ENCODE measurements at places on chromosomes 4 and X.

DNA sequence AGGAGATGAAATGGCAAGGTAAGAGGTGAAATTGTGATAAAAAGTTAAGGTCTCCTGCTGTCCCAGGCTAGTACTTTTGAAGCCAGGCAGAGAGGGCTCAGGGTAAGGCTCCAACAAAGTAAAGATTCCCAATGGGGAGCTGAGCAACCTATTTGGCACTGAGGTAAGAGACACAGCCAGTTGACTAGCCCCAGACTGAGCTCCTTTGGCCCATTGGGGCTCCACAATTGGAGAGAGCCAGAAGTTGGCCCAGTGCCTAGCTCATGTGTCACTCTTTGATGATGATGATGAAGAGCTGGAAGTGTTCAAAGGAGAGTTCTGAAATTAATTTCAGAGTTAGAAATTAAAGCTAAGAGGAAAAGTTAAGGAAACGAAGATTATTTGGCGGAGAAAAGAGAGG is 94.6 kb downstream of the RLIM start:
- no peak for DNase-seq

DNA sequence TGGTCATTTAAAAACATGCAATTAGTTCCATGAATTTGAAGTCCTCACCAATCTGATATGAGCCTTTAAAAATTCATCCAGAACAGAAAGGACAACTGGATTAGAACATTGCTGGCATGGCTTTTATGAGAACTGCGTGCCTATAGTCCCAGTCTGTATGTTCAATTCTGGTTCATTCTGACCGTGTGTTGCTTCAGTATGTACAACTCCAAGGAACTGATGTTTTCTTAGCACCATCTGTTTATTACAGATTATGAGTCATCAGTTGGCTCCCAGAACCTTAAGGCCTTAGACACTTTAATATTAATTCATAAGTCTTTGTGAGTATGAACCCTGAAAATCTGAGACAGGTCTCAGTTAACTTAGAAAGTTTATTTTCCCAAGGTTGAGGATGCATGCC is 115.0 kb downstream of the CEP44 start:
- DNase-seq, result no peak

DNA sequence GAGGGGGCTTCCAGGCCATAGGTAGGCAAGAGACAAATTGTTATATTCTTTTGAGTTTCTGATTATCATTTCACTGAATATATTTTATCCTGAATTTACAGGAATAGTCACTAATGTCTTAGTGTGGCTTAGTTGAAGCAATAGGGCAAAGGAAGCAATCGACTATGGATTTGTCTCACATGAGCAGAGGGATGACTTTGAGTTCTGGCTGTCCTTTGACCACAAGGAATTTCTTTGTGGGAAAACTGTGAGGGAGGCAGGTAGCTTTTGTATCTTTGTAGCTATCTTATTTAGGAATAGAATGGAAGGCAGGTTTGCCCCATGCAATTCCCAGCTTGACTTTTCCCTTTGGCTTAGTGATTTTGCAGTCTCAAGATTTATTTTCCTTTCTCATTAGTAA is 207.3 kb upstream of the ANXA10 start:
- no peak for DNase-seq

DNA sequence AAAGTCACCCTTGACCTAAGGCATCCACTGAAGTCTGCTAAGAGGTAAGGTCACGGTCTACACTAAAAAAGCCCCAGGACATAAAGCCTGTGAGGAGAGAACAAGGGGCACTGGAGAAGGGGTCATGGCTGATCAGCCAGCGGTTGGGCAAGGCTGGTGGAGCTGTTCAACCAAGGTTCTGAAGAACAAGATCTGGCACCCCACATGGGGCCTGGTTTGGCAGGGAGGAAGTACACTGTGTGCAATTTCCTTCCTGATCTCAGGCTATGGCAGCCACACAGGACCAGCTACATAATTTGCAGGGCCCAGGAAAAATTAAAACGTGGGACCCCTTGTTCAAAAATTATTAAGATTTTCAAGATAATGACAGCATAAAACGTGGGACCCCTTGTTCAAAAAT is 14.1 kb upstream of the BRS3 start:
- DNase-seq, result no peak

DNA sequence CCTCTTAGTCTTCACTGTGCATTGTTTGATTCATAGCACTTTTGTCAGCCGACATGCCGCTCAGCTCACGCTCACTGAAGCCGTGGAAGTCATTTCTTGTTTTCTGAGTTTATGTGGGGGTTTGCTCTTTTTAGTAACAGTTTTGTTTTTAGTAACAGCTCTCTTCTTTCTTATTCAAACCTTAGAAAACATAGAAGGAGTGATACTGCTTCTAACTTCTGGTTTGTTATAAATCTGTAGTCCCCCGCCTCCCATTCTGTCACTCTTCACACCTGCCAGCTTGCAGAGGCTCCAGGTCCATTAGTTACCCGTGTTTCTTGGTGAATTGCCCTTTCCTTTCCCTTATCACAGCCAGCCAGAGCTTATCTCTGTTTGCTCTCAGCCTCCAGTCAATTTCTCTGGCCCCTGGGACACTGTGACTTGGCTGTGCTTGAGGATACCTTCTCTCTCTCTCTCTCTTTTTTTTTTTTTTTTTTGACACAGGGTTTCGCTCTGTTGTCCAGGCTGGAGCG is 50.5 kb downstream of the GRK4 start:
- DNase-seq, result no peak

DNA sequence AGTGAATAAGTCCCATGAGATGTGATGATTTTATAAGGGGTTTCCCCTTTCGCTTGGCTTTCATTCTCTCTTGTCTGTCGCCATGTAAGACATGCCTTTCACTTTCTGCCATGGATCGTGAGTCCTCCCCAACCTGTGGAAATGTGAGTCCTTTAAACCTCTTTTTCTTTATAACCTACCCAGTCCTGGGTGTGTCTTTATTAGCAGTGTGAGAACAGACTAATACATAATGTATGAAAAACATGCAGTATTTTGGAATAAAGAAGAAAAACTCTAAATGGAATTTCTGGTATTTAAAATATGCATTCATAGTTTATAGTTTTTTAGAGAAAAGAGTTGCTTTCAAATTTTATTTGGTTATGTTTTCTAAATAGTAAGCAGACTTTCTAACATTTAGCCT is 360.7 kb downstream of the PCDH7 start:
- no peak for DNase-seq

GRCh38 chr4:169984173-169984572 is 42.0 kb downstream of the MFAP3L start:
- no peak for DNase-seq

DNA sequence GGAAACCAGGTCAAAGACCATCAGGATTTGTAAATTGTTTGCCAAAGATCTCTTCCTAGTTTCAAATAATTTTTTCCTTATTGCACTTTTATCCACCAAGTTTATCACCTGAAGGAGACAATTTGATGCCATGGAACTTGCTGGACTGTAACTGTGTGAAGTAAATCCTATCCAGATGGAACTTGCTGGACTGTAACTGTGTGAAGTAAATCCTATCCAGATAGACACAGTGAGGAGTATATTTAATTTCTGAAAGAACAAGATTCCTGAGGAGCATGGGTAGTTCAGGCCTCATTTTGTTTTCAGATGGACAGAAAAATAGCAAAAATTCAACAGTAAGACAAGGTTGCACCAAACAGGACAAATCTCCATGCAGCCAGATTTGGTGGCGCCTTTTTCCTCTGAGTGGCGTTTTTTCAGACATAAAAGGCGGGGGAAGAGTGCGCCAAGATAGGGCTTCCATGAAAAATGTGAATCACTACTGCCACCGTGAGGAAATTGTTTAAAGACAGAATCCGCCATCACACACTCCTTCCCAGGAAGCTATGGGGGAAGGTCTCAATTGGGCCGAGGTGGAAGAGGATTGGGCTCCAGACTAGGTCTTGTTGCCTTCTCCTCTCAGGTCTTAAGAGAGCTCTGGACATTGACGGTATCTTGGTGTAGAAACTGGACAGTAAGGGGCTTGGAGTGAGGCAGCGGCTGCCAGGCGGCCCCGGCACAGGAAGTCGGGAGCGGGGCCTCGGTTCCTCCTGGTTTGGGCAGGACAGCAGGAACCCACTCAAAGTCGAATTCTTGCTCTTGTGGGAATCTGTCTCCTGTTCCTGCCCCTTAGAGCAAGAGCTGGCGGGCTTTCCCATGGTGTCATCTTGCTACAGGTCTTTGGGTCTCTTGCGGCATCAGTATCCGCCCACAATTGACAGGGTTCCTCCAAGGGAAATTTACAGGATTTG is 234.7 kb downstream of the OR13H1 start:
- DNase-seq, result no peak

DNA sequence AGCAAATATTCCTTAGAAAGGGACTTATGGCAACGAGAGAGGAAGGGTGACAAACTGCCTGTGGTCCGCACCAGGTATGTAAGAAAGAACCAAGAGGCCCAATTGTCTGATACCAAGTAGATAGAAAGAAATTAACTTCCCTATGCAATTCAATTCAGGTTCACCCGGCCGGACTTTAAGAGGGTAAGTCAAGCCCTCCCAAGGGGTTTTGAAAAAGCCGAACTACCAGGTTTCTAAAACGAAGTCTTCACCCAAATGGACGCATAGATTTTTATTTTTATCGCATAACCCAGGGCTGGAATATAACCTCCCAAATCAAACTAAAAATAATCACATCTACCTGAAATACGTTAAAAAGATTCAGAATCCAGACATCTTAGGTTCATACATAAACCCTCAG is 1.6 kb upstream of the MAB21L2 start:
- no peak for DNase-seq

GRCh38 chr4:113635739-113636437 is 125.7 kb downstream of the CAMK2D start:
- no peak for DNase-seq

DNA sequence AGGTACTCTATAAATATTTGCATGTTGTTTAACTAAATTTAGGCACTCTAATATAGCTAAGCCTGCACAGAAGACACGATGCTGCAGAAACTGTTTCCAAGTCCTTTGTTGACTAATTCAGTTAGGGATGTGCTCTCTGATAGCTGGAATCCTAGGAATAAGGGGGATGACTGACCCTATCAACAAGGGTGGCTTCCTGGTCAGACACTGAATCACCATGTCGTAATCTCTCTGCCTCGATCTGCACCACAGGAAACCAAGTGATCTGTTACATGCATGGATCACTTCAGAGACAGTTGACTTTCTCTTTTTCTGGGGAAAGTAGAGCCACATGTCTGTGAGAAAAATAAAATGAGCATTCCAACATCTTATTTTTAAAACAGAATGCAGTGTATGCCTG is 169.1 kb downstream of the GUCY2F start:
- no peak for DNase-seq

GRCh38 chr4:155506745-155507144 is 130.0 kb upstream of the MAP9 start:
- no peak for DNase-seq

- DNase-seq, result no peak
These were observed 79.9 kb upstream of the MAP3K15 start for GRCh38 chrX:19595043-19595677.

DNA sequence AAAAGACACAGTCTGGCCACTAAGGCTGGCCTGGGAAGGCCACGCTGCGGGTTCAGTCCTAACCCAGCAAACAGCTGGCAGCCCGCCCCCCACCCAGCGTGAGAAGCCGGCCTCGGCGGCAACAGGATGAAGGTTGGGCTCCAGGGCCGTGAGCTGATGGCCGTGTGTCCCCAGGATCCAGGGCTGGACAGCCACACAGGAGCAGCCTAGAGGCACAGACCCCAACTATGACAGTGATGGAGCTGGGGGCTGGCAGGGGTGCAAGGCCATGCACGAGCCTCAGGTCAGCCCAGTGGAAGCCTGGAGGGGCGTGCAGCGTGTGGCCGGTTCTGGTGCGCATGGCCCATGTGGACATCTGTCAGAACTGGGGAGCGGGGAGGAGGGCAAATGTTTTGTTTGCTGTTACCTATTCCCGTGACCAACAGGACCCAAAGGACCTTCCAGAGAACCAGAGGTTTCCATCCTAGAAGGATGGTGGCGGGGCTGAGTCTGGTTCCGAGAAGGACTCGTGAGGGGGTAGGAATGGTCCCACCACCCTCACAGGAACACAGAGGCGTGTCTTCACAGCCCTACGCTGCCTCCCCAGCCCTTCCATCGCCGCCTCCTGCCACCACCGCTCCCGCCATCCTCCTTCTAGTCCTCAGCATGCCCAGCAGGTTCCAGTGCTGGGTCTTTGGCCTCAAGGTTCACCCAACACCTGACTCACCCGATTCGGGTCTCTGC is 46.5 kb downstream of the ZFYVE28 start:
- no peak for DNase-seq

DNA sequence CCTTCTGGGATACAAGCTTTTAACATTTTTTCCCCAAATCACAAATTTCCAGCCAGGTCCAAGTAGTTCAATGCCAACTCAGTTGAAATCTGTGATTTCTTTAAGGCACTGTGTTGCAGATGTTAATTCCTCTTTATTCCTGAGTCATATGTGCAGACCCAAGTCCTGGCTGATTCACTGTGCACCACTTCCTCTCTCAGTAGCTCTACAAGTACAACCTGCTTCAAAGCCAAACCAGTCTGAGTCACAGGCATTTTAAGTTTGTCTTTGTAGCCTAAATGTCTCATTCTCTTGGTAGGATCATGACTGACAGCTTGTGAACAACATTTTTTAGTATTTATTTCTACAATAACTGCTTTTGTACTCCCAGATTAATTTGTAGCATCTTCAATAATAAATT is 165.6 kb upstream of the S100G start:
- DNase-seq, result no peak

DNA sequence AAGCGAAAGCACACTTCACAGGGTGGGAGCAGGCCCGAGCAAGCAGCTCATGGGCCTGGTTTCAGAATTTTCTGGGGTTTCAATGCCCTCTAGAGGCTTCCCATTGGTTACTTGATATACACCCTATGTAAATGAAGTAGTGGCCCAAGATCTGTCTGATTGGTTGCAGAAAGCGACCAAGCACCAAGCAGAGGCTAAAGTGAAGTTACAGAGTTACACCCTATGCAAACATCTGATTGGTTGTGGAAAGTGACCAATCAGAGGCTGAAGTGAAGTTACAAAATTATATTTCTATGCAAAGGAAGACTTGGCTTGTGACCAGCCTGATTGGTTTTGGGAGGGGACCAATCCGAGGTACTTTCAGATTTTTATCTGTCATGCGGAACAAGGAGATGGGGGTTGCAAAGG is 8.2 kb downstream of the FHIP1A start:
- DNase-seq, result no peak

GRCh38 chrX:48003367-48003757 is 427 bp downstream of the ZNF182 start:
- DNase-seq, result no peak

DNA sequence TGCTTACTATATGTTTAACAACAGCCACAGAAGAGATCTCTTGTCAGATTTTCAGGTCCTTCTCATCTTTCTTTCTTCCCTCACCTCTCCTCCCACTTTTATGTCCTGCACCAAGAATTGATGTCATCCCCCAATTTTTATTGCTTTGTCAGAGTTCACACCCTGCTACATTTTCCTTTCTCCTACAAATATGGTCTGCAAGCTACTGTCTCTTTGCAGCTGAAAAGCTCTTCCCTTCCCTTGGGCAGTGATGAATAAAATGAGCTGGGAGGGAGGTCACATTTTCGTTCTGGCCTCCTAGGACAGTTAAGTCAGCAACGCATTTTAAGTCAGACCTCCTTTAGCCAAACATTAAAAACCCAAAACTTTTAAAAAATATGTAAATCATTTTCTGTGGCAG is 26.7 kb upstream of the VEGFD start:
- no peak for DNase-seq

- no peak for DNase-seq
These were observed 14.0 kb upstream of the PHKA2 start for GRCh38 chrX:18997916-18998315.
